Fibroblast of skin of left biceps (primary cell): ENCODE measurements at places on chromosomes 13 and 19.

- DNase-seq, result no peak
Observed at GRCh38 chr19:33647146-33647545, 25.4 kb downstream of the CHST8 start.

GRCh38 chr13:112056739-112057438 is 10.1 kb upstream of the SOX1 start:
- DNase-seq, result no peak

DNA sequence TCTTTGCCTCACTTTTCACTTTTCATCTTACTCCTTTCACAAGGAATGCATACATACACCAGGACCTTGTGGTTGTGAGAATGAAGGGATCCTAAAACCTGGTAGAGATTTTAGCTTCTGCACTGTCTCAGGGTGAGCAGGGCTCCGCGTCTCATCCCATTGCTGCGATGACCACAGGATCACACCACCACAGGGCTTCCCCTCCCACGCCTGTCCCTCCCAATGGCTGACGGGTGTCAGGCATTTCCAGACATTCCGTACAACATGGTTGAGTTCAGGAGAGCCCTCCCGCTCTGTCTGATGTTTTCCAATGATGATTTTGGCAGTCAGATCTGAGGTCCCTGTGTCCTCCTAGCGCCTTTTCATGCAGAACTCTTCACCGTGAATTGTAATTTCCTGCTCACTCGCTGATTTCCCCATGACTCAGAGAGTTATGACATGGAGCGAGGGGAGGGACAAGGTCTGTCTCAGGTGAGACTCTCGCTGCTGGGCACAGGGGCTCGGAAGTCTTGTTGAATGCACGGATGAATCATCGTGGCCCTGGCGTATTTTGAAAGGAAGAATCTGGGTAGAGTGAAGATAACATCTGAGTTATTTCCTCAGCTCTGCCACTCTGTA is 102.8 kb downstream of the TEX29 start:
- DNase-seq, result no peak

GRCh38 chr13:29791508-29791907 is 58.9 kb downstream of the UBL3 start:
- DNase-seq, result no peak

DNA sequence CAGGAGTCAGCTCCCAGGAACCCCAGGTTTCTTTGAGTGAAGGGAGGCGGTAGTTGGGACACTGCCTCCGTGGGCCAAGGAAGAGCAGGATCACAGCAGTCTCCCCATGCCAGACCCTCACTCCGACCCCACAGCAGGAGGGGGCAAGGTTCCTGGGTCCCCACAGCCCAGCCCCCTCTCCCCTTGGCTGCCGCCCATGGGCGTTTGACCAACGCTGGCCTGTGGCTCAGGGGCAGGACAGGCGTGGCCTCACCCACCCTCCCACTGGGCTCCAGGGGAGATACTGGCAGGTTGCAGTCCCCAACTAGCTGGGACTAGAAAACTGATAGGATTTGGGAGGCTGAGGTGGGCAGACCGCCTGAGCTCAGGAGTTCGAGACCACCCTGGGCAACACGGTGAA is 9.2 kb downstream of the COPE start:
- no peak for DNase-seq
